ENCODE measurements at places on chromosomes 2 and 18. TPM values are rescaled to one million over a fixed set of nuclear protein-coding genes. Genes with fewer than 3 reads are reported as not detected.

DNA sequence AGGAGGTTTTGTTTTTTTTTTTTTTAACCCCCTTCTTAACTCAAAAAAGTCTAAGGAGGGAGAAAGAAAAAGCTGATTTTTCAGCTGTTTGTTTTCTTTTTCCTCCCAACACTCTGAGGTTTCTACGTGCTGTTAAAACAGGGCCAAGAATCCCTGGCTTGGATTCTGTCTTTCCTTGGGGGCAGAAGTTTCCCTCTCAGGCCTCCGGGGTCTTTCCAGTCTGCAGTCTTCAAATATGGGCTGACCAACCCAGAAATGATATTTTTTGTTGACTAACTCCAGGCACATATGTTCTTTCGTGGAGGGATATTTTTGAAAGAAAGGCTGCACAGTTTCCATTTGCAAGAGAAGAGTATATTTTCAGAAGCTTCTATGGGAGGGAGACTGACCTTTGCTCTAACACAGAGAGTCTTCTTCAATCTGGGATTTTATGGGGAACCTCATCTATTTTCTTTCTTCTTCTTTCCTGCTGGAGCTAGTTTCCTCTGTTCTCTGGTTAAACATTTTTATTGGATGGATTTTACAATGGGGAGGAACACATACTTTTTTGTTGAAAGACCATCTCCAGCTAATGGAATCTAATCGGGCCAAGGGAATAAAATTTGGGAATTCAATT, 93.3 kb upstream of the SPRED2 start:
- no peak for DNase-seq

DNA sequence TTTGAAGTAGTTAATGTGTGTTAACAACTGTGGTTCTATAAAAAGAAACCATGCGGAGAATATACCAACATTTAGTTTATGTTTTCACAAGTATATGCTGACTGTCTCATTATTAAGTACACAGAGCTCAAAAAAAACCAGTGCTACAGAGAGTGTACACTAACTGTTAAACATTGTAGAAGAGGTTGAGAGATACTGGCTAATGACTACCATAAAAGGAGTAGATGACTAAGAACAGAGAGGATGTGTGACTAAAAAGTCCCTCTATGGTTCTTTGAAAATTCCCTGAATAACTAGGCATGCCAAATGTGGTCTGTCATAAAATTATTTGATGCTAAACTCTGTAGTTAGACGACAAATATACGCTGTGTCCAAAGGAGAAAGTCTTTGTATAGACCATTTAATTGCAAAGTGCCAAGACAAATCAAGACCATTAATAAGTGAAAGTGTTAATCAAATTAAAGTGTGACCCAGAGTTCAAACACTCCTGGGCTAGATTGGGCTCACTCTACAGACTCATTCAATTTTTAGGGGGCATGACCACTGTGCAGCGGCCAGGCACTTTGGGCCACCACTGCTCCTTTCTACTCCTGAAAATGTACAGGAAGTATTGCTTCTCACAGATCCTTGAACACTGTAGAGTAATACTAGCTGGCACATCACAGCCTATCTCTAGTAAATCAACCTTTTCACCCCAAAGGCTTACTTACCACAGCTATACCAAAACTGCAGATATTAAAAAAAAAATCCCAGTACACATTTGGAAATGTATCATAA, 45.1 kb upstream of the SERTAD2 start:
- DNase-seq: peak; percentile 84

DNA sequence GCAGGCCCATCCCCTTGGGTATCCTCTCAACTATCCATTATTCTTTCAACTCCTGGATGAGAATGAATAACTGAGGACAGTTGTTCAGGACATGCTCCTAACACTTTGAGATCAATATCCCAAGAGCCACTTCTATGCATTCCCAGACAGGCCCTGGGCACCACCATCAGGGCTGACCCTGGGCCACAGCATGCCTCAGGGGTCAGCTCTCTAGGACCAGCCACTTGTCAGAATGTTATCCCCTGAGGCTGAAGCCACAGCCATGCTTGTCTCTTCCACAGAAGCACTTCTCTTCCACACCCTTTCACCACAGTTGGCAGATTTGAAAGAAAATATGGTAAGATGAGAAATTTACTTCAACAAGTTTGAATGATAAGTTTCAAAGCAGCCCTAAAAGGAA, 28.7 kb downstream of the SLC14A1 start:
- DNase-seq: no peak

Gene ANKRD30BL
- total RNA-seq: not detected

Gene SERPINB11
- total RNA-seq: 1.6 TPM

Gene CRYBA2
- not detected for total RNA-seq

Data from bronchial epithelial cell (primary cell).